ENCODE measurements at places on chromosomes 3 and 15. TPM values are rescaled to one million over a fixed set of nuclear protein-coding genes. Genes with fewer than 3 reads are reported as not detected.

Gene ZMYND10
- total RNA-seq: 1.8 TPM

Gene PP2D1
- total RNA-seq: not detected

- no peaks in the 10 kb centered on the region for H3K4me1 ChIP-seq
- no peaks in the 10 kb centered on the region for H3K27me3 ChIP-seq
- no peak for DNase-seq
- no peak overlapping the region for H3K4me3 ChIP-seq
- no peaks in the 10 kb centered on the region for H3K36me3 ChIP-seq
These were observed 57.8 kb upstream of the CPOX start for GRCh38 chr3:98650971-98651779.

DNA sequence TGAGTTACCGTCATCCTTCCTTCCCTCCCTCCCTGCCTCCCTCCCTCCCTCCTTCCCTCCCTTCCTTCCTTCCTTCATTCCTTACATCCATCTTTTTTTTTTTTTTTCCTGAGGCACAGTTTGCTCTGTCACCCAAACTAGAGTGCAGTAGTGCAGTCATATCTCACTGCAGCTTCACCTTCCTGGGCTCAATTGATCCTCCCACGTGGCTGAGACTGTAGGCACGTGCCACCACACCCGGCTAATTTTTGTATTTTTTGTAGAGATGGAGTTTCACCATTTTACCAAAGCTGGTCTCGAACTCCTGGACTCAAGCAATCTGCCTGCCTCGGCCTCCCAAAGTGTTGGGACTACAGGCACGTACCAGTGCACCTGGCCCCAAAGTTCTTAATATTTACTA is 25.8 kb downstream of the USP3 start:
- no peaks in the 10 kb centered on the region for H3K4me1 ChIP-seq
- H3K4me3 ChIP-seq: no peak overlapping the region
- H3K27ac ChIP-seq: no peak overlapping the region
- no peak for DNase-seq
- H3K36me3 ChIP-seq: no peaks in the 10 kb centered on the region

- H3K27ac ChIP-seq: no peak overlapping the region
- no peaks in the 10 kb centered on the region for H3K27me3 ChIP-seq
- no peaks in the 10 kb centered on the region for H3K36me3 ChIP-seq
- no peaks in the 10 kb centered on the region for H3K4me1 ChIP-seq
- no peak for DNase-seq
These were observed 31.3 kb upstream of the FURIN start for GRCh38 chr15:90837094-90837493.

DNA sequence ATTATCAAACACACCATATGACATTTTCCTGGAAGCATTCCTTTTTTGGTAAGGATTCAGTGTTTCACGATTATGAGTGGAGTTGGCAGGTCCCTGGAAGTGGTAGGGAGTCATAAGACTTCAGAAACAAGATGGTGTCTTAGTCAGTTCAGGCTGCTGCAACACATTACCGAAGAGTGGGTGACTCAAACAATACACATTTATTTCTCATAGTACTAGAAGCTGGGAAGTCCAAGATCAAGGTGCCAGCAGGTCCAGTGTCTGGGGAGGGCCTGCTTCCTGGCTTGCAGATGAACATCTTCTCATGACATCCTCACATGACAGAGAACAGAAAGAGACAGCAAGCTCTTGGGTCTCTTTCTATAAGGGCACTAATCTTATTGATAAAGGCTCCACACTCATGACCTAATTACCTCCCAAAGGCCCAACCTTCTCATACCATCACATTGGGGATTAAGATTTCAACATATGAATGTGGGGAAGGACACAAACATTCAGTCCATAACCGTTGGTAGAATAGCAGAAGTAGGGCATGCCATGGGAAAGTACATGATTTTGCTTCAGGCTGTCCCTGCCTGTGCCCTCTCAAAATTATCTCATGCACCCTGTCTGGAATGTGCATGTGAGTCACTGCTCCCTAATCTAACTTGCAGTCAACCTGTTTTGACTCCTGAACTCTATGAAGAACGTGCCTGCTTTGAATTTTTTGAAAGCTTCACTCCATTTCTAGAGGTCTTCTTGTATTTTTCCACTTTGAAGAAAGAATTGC is 72.5 kb downstream of the GTPBP8 start:
- no peaks in the 10 kb centered on the region for H3K4me1 ChIP-seq
- H3K27ac ChIP-seq: no peak overlapping the region
- H3K36me3 ChIP-seq: no peaks in the 10 kb centered on the region
- DNase-seq: no peak
